NCI-H345 (cell line): ENCODE measurements at places on chromosomes 2 and 18.

GRCh38 chr2:217108575-217109027 lies 248.7 kb upstream of the TNP1 start:
- DNase-seq: no peak

DNA sequence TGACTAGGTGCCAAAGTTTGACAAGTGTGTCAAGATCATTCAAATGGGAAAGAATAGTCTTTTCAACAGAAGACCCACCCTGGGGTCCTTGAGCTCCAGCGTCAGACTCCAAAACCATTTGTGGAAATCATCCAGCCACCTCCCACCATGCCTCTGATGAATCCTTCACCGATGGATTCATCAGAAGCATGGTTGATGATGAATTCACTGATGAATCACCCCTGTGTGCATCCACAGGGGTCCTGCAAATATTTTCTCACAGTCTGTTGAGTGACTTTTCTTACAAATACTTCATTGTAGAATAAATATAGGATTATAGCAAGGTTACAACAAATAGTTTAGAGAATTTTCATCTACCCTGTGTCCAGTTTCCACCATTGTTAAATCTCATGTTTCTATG lies 4.3 kb downstream of the UGT1A9 start:
- no peak for DNase-seq

DNA sequence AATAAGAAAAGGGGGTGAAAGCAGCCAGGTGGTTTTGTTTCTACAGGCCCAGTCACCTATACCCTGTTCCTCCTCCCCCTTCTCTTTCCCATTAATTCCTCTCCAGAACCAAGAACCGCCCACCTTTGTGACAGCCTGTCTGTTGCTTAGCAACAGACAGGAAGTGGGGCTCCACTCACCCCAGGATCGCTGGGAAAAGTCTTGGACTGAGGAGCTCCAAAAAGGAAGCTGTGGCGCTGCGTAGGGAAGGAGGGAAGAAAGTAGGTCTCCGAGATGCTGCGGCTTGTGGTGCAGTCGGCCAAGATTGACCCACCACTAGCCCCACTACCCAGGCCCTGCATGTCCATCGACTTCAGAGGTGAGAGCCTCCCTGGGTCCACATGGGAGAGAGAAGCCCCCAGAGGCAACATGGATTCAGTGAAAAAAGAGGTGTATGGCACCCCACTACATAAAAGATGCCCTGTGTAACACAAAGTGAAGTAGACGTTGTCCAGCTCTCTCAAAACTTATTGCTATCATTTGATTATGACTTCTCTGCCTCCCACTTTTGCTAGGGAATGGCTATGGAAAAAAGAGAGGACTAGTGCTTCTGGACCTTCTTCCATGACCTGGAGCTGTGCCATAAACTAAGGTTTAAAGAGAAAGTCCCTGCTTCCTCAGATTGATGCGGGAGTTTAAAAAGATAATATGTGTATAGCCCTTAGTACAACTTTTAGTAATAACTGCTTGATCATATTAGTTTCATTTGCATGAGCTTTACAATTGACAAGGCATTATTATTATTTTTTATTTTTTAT lies at the start of gene FER1L5:
Gene FER1L5 (plus strand): TSS at position 201 of the 797 bp plus-strand sequence. CDS start 73 bp downstream, at position 274.
- no peak for DNase-seq

- peak; percentile 87 for DNase-seq
These were observed 402.5 kb upstream of the TRIB2 start for GRCh38 chr2:12314127-12314760.

DNA sequence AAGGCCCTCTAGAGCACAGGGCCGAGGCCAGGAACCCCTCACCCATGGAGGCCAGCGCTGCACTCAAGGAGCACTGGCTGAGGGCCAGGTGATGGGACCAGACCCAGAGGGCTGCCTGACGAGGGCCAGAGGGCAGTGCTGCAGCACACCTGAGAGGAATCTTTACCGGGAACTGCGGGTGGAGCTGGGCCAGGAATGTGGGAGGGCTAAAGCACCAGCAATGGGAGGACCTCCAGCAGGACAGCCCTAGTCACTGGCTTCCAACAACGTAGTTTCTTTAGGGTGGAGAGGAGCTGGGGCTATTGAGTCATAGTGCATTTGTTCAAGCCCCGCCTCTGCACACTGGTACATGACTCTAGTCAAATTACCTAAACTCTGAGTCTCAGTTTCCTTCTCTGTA lies 143.4 kb downstream of the TMEM17 start:
- no peak for DNase-seq

DNA sequence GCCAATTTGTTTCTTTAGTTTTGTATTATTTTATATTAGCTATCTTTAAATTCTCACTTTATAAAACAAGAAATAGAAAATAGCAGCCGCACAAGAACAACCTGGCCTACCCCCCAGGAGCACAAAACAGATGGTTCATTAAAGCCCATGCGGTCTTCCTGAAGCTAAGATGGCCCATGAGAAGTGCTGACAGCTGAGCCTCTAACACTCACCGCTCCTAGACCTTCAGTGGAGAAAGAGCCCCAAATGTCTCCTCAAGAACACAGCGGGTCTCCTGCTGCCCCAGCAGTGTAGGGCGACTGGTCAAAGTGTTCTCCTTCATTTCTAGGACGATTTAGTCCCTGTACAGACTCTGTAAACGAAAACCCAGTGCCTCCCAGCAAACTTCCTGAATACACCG lies 45.1 kb downstream of the LPIN2 start:
- DNase-seq: no peak

GRCh38 chr2:217729421-217730053 lies 273.3 kb downstream of the TNS1 start:
- DNase-seq: no peak

GRCh38 chr2:160010361-160011145 lies 51.9 kb downstream of the PLA2R1 start:
- no peak for DNase-seq

GRCh38 chr2:38722271-38723061 lies 28.7 kb downstream of the SRSF7 start:
- no peak for DNase-seq

DNA sequence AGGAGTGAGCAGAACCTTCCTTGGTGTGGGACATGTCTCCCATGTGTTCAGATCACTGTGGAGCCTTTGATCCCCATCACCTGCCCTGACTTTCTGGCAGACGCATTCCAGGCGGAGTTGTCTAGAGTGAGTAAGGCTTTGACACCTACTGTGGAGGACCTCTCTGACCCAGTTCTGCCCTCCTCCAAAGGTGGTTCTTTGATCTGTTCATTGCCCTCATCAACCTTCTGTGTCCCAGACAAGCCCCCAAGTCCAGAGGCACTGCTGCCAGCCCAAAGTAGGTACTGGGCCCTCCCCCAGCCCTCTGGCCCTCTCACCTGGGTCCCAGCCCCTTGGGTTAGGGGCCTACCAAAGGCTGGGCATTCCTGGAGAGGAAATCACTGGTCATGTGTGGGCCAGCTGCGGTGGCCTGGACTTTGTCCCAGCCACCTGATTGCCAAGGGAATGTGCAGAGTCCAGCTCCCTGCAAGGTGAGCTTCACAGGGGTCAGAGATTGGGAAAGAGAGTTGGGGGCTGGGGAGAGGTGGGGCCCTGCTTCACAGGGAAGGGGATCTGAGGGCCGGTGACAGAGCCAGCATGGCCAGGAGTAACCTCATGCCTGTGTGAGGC lies 12.1 kb upstream of the FAHD2A start:
- DNase-seq: no peak

DNA sequence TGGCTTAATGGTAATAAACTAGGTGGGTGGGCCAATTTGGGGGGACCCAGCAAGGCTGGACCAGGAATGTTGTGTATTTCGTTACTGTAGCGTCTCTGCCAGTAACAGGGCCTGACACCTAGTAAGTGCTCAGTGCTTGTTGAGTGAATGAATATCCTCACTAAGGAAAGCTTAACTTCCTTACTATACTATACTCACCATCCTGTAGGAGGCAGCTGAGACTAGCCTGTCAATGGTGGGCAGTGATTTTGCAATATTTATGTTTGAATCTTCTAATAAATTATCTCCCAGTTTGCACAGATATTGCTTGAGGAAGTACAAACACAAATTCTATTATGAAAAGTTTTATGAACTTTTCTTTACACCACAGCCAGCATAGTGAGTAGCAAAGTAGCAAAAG lies 370.7 kb upstream of the SYT4 start:
- no peak for DNase-seq

GRCh38 chr2:170113168-170113894 lies 64.6 kb upstream of the MYO3B start:
- DNase-seq: peak; percentile 42

DNA sequence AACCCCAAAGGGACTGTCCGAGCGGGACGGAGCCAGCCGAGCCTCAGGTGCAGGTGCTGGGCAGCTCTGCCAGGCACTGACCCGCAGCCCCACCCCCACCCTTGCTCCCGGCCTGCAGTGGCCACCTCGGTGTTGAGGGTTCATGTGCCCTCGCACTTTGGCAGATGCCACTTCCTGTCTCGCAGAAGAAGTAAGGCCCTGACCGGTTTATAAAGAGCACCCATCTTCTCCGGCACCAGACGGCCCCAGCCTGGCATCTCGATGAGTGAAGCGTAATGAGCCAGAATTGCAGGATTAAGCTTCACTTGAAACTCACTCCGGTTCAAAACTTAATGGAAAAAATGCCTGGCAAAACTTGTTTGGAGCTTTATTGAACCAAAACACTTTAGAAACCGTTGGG lies 10.9 kb upstream of the NFATC1 start:
- no peak for DNase-seq

- no peak for DNase-seq
These were observed 31.2 kb downstream of the PARD3B start for GRCh38 chr2:204576362-204576979.

GRCh38 chr2:8633186-8633734 lies 48.6 kb upstream of the ID2 start:
- no peak for DNase-seq

- no peak for DNase-seq
These were observed 17.6 kb upstream of the NEDD4L start for GRCh38 chr18:58026395-58026794.

- DNase-seq: no peak
These were observed 336.5 kb upstream of the LRP1B start for GRCh38 chr2:142467321-142467720.

DNA sequence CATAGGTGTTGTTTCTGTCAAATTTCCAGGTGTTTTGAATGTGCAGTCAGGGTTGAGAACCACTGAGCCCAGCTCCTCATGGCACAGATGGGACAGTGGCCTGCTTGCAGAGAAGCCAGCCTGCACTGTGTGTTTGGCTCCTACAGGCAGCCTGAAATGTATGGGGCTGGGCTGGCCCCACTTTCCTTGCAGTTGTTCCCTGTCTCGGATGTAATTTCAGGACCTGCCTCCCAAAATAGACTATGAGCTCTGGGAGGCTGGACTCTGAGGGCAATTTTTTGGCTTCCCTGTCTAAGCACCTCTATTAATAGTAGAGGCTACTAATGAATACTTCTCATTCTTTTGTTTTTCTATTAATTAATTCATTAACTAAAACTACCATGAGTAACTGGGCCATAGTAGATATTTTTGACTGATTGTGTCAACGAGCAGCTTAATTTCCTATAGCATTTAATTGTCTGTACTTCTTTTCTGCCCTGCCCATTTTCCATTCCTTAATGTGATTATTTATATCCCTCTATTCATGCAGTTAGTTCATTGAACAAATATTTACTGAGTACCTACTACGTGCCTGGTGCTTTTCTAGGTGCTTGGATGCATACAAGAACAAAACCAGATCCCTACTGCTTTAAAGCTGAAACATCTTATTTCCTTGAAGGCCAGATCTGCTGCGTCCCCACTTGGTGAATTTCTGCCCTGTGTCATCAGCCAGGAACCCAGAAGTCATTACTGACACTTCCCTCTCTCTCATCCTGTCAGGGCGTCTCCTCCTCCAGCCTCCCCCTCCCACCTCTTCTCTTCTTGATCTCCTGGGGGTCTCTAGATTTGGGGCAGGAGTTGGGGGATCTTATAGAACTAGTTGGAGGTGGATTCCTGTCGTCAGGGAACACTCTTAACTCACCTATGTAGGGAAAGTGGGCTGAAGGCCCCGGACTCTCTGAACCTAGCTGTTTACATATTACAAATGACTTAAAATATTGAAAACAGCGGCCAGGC lies 16.3 kb downstream of the DYSF start:
- DNase-seq: no peak

- DNase-seq: no peak
These were observed 248.4 kb downstream of the ETAA1 start for GRCh38 chr2:67645280-67646138.

- no peak for DNase-seq
These were observed 2.5 kb downstream of the SPEG start for GRCh38 chr2:219437141-219437540.

GRCh38 chr2:201152517-201152916 lies 30.4 kb upstream of the CASP10 start:
- no peak for DNase-seq

DNA sequence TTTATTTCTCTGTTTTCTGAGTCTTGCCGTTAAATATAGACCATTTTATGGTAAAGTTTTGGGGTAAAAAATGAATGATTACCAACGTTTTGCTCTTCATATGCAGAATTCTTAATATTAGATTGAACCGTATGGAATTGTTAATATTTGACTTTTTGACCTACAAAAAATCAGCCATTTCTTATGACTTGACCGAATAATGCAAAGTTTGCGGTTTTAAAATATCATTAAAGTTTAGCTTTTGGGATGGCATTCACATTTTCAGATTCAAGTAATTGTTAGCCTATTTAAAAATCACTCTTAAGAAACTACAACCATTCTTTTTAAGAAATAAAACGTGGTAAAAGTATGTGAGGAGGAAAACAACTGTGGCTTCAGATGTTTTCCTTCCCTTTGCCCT lies 138.0 kb downstream of the HAUS1 start:
- DNase-seq: no peak

DNA sequence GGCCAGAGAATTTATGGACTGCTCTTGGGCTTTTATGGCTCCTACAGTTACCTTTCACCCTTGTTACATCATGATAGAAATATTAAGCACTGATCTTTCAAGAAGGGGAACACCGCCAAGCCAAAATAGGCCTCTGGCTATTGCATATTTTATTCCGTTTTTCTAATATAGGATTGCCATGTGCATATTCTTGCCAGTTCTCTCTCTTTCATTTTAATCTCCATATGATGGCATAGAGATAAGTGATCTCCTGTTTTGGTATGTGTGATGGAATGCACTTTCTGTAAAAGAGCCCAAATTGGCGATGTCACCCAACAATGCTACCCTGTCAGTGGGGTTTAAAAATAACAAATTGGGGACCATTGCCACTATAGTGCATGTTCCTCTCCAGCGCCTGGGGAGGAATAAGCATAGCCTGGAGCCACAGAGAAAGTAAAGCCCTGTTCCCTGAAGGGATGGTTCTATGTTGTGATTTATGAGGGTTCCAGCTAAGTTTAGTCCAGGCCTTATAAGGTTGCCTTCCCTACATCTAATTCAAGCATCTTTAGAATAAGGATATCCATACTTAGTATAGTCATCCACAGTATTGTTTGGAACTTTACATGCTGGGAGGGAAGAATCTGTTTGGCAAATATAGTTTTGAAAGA lies 26.9 kb downstream of the CMPK2 start:
- no peak for DNase-seq

- DNase-seq: no peak
These were observed 55.0 kb upstream of the PEX13 start for GRCh38 chr2:60962528-60962927.

GRCh38 chr2:17788773-17789172 lies 27.5 kb upstream of the MSGN1 start:
- DNase-seq: no peak
